ENCODE measurements at places on chromosomes 2 and 18. TPM values are rescaled to one million over a fixed set of nuclear protein-coding genes. Genes with fewer than 3 reads are reported as not detected.

Gene C2orf66
- total RNA-seq, result not detected

Gene GATA6
- total RNA-seq, result not detected

Gene SPDYA
- total RNA-seq, result 1.8 TPM

Gene GLI2
- total RNA-seq, result not detected

Gene TCF4
- 0.49 TPM for total RNA-seq

Gene AQP4
- not detected for total RNA-seq

Gene SP3
- total RNA-seq, result 89.8 TPM

Gene OSBPL6
- 1.9 TPM for total RNA-seq

Gene CHST9
- total RNA-seq, result not detected

Gene CRYBA2
- total RNA-seq, result not detected

DNA sequence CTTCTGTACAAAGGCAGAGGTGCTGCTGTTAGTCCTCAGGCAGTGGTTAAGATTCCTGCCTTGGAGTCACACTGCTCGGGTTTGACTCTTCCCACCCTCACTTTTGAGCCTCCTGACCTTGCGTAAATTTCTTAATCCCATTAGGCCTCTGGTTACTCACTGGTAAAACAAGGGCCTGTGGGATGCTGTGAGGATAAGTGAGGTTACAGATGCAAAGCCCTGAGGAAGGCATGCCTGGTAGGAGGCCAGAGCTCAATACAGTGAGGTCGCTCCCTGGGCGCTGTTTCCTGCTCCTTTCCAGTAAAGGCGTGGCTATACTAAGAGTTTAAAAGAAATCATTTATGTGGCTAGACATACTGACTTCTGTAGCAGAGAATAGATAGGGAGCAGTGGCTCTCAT, 127.5 kb upstream of the TMEM200C start:
- DNase-seq, result no peak

- peaks cover 3% of the 10 kb centered on the region for H3K4me1 ChIP-seq
- no peak overlapping the region for H3K27ac ChIP-seq
- H3K36me3 ChIP-seq, result no peaks in the 10 kb centered on the region
Observed at GRCh38 chr2:207867056-207867455, 97.3 kb upstream of the FZD5 start.

DNA sequence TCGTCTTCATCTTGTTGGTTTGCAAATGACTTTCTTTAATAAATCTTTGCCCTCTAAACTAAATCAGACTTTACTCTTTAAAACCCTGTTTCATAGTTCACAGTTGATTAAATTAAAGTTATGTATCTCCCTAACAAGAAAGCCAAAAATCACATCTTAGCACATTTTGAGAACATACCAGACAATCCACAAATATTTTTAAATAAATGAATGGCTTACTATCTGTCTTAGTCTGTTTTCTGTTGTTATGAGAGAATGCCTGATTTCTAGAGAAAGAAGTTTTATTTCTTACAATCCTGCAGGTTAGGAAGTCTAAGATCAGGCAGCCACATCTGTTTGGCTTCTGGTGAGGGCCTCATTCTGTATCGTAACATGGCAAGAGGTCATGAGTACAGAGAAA, 1090.2 kb upstream of the PIK3C3 start:
- H3K27ac ChIP-seq, result no peak overlapping the region
- H3K4me3 ChIP-seq, result no peak overlapping the region
- H3K36me3 ChIP-seq, result no peaks in the 10 kb centered on the region
- no peaks in the 10 kb centered on the region for H3K4me1 ChIP-seq

- H3K4me3 ChIP-seq, result no peak overlapping the region
- no peak overlapping the region for H3K27ac ChIP-seq
- DNase-seq, result no peak
- no peaks in the 10 kb centered on the region for H3K4me1 ChIP-seq
- H3K36me3 ChIP-seq, result no peaks in the 10 kb centered on the region
Observed at GRCh38 chr2:28209864-28210263, 182.8 kb upstream of the FOSL2 start.

DNA sequence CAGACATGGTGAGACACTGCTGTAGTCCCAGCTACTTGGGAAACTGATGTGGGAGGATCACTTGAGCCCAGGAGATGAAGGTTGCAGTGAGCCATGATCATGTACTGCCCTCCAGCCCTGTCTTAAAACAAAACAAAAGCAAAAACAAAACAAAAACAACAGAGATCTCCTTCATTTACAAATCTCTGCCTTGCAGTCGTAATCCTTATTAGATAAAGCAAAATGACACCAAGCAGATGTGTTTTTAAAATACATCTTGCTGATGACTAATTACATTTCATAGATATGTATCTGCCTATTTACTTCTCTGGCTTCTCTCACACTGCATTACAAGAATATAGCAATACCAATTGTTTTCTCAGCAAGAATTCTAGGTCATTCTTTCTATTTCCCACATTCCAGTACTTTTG, 22.8 kb downstream of the NFE2L2 start:
- H3K36me3 ChIP-seq, result peaks cover 14% of the 10 kb centered on the region
- peak overlapping the region; percentile 89 for H3K27ac ChIP-seq
- H3K4me3 ChIP-seq, result no peak overlapping the region
- H3K27me3 ChIP-seq, result no peaks in the 10 kb centered on the region
- H3K4me1 ChIP-seq, result peaks cover 88% of the 10 kb centered on the region

GRCh38 chr18:1906421-1906820, 664.9 kb downstream of the METTL4 start:
- no peaks in the 10 kb centered on the region for H3K4me1 ChIP-seq
- H3K4me3 ChIP-seq, result no peak overlapping the region
- H3K27ac ChIP-seq, result no peak overlapping the region

DNA sequence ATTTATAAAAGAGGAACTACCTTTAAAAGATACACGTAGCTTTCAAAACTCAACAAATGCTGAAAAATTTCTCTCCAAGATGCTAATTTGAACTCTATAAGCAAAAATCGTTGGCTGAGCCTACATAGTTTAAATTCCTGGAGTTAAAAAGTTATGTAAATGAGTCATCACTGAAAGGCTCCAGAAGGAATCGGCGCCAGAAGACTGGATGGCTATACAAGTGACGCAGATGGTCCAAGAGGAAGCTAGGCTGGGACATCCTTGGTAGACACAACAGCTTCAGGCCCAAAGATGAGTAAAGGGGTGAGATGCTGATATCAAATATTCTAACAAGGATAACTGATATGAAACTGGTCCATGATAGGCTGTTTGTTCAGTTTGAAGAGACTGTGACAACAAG, 22.8 kb upstream of the DNAH6 start:
- no peaks in the 10 kb centered on the region for H3K27me3 ChIP-seq
- no peak overlapping the region for H3K27ac ChIP-seq
- H3K36me3 ChIP-seq, result no peaks in the 10 kb centered on the region
- DNase-seq, result no peak

DNA sequence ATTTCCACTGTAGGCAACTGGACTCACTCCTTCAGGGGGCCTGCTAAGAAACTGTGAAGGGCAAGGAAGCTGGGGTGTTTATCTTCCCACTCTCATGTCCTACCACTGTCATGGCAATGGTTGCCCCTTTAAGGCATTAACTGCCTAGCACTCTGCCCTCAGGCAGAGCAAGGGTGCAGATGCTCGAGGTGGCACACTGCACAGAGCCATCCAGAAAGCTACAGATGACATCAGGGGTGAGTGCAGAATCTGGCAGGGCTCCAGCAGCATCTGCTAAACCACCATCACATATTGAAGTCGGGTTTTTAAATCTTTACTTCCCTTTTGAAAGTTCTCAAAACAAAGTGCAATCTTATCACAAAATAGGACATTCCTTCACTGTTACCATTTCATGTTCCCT, 75.4 kb downstream of the RAPGEF4 start:
- peaks cover 2% of the 10 kb centered on the region for H3K27me3 ChIP-seq
- peak; percentile 32 for DNase-seq
- no peaks in the 10 kb centered on the region for H3K4me1 ChIP-seq
- H3K4me3 ChIP-seq, result no peak overlapping the region
- H3K27ac ChIP-seq, result no peak overlapping the region

DNA sequence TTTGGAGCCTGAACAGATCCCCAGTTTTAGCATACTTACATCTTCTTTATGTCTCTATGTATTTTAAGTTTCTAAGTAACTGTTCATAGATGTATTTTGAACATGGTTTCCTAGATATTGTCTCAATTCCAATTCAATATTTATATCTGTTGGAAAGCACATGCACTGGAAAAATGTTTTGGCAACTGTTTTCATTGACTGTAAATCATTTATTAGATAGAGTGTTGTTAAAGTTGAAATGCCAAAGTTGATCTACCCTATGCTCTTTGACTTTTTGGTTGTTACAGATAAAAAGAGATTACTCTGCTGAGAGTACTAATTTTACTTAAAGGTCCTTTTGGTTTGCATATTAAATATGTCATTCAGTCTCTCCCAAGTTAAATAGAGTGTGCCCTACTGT, 345.0 kb upstream of the NRP2 start:
- no peak overlapping the region for H3K4me3 ChIP-seq
- no peak for DNase-seq
- H3K27ac ChIP-seq, result no peak overlapping the region
- peaks cover 4% of the 10 kb centered on the region for H3K36me3 ChIP-seq

DNA sequence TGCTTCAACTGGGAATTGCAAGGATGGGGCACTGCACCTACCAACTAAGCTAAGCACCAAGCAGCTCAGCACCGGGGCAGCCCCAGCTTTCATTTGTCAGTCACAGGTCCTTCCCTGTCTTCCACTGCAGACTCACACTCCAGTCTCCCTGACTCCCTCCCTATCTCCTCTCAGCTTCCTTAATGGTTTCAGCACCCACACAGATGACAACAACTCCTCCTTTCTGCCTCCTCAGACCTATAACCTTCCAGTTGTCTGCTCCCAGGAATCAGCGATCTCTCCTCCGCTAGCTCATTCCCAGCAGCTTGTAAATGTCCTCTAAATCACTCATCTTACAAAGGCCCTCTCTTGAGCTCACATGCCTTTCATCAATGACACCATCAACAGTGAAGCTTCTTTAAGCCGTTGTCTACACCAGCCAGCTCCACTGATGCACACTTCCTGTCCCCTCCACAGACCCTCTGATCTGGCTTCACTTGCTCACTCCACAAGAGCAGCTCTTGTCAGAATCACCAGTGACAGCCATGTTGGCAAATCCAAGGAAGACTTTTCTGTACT, 32.1 kb downstream of the CLASP1 start:
- no peak overlapping the region for H3K27ac ChIP-seq
- peak; percentile 26 for DNase-seq
- peaks cover 5% of the 10 kb centered on the region for H3K36me3 ChIP-seq

- DNase-seq, result no peak
- H3K4me3 ChIP-seq, result no peak overlapping the region
- peaks cover 2% of the 10 kb centered on the region for H3K27me3 ChIP-seq
- no peaks in the 10 kb centered on the region for H3K4me1 ChIP-seq
- no peaks in the 10 kb centered on the region for H3K36me3 ChIP-seq
Observed at GRCh38 chr2:20400306-20400705, 46.6 kb upstream of the RHOB start.

DNA sequence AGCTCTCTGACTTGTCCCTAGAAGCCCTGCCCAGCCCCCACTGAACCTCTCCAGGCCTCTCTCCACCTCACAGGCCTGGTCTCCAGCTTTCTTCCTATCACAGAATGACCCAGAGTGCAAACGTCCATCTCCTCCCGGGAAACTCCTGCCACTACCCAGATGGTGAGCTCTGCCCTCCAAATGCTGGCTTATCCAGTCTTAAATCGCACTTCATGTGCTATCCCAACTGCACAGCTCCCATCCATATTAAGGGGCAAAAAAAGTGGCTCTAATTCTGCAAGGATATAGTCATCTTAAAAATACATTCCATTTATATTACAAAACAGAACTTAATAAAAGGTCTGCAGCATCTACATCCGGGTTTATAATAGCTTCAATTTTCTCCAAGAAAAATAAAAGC, 70.8 kb upstream of the CDC42EP3 start:
- no peaks in the 10 kb centered on the region for H3K36me3 ChIP-seq
- H3K4me3 ChIP-seq, result no peak overlapping the region
- H3K4me1 ChIP-seq, result peaks cover 5% of the 10 kb centered on the region
- H3K27ac ChIP-seq, result no peak overlapping the region

DNA sequence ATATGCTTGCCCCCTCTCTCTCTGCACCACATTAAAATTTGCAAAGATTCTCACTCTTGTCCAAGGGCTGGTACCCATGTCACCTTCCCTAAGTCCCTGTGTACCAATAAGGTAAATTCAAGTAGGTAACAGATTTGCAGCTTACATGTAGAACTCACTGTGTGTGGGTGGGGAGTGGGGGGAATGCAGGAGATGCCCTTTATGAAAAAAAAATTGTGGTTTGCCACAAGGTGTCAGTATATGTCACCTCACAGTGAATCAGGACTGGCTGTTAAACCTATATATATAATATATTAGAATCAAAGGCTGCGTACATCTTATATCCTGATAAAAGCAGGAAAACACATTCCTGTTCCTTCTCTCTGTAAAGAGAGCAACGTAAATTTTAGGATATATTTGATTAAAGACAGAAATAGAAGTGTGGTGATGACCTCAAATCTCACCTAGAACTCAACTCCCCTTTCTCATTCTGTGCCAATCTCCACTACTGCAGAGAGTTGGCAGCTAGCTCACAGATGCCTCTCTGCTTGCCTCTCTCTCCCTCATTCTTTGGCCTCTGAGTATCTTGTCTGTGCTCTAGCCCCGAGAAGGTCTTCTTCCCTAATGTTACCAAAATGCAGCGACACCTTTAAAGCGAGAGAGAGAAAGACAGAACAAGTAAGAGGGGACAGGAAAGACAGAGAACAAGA, 536 bp downstream of the XDH start:
- H3K27ac ChIP-seq, result no peak overlapping the region
- H3K27me3 ChIP-seq, result peaks cover 2% of the 10 kb centered on the region
- DNase-seq, result no peak

GRCh38 chr18:12742453-12742852, 39.6 kb downstream of the PSMG2 start:
- no peak overlapping the region for H3K4me3 ChIP-seq
- DNase-seq, result no peak
- no peak overlapping the region for H3K27ac ChIP-seq
- no peaks in the 10 kb centered on the region for H3K4me1 ChIP-seq
- H3K36me3 ChIP-seq, result no peaks in the 10 kb centered on the region

DNA sequence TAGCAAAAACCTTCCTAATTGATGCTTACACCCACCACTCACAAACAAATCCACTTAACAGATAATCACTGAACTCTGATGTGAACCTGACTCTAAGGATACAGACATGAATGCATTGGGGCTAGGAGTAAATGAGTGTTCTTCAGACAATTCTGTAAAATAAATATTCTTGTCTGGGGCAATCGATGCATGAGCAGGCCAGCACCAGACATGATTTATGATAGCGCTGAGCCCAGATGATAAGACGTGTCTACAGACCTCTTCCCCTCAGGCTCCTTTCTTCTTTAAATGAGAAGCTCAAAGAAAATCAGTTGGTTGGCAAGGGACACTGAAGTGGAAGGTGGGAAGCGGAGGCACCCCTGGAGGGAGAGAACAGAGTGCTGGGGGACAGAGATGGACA, 27.3 kb upstream of the BIN1 start:
- H3K4me3 ChIP-seq, result no peak overlapping the region
- DNase-seq, result no peak
- no peaks in the 10 kb centered on the region for H3K27me3 ChIP-seq
- no peaks in the 10 kb centered on the region for H3K36me3 ChIP-seq

DNA sequence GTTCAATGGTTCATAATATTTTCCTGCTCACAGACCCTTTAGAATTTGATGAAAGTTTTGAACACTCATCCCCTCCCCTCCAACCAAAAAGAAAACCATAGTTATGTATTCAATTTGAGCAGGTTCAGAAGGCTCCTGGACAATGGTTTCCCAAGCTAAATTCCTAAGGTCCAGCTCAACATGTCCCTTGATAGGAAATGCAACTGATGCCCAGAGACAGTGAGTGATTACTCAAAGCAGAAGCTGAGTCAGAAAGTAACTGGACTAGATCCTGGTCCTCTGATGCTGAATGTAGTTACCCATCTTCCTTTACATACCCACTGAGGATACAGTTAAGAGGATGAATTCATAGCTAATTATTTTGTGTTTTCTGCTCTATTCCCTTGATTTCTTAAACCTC, 218.9 kb upstream of the NCKAP5 start:
- H3K4me3 ChIP-seq, result no peak overlapping the region
- no peaks in the 10 kb centered on the region for H3K4me1 ChIP-seq
- no peak for DNase-seq
- no peak overlapping the region for H3K27ac ChIP-seq

Measured in activated naive CD4-positive, alpha-beta T cell treated with anti-CD3 and anti-CD28 coated beads for 36 hours (primary cell).